AG20443 (cell line): ENCODE measurements at places on chromosomes 13 and 19.

- DNase-seq, result no peak
Observed at GRCh38 chr19:18605546-18606280, 886 bp downstream of the CRLF1 start.

DNA sequence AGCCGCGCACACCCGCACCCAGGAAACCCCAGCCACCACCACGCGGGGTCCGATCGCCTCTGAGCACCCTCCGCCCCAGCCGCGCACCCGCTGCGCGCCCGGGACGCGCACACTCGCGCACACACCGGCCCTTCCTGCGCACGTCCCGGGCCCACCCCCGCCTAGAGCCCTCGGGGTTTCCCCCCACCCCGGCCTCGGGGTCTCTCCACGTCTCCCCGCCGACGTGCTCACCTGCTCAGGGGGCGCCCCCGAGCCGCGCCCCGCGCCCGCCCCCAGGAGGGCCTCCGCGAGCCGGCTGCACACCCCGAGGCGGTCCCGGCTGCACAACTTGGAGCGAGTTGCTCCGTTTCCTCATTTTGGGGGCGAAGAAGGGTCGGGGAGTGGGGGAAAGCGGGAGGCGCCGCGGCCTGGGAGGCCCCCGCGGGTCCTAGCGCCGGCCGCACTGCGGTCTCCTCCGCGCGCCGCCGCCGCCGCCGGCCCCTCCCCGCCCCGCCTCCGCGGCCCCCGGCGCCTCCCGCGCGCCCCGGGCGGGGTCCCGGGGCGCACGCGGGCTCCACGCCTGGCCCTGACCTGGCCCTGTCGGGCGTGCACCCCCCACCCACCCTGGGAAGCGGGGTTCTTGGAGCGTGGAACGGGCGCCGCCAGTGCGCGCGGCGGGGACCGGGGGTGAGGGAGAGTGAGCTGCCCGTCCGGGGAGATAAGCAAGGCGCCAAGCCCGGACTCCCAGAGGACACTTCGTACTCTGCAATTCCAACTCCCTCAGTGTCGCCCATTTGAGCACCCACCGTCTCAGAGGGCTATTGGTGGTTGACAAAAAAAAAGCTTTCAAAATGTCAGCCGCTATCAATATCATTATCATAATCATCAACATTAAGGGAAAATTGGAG lies at the start of gene MATK:
MATK (minus strand) TSS at position 444 of the 887 bp plus-strand sequence. CDS start 1,246 bp downstream, outside the sequence.
- no peak for DNase-seq

DNA sequence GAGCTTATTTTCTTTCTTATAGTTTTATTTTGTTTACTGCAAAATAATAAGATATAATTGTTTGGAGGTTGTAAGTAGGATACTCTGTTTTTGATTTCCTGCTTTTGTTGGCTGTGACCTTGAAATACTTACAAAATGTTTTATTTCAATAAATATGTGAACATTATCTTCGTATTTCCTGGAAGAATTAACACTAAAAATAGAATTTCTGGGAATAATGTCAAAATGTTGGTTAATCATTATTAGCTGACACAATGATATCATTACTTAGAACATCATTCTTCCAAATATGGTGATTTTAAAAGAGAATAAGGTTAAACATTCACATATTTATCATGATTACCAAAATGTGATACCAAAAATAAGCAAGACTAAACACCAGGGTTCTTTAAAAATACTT lies 1148.6 kb upstream of the PRR20A start:
- no peak for DNase-seq

GRCh38 chr19:7733376-7733775 lies 1.5 kb upstream of the CLEC4G start:
- no peak for DNase-seq

DNA sequence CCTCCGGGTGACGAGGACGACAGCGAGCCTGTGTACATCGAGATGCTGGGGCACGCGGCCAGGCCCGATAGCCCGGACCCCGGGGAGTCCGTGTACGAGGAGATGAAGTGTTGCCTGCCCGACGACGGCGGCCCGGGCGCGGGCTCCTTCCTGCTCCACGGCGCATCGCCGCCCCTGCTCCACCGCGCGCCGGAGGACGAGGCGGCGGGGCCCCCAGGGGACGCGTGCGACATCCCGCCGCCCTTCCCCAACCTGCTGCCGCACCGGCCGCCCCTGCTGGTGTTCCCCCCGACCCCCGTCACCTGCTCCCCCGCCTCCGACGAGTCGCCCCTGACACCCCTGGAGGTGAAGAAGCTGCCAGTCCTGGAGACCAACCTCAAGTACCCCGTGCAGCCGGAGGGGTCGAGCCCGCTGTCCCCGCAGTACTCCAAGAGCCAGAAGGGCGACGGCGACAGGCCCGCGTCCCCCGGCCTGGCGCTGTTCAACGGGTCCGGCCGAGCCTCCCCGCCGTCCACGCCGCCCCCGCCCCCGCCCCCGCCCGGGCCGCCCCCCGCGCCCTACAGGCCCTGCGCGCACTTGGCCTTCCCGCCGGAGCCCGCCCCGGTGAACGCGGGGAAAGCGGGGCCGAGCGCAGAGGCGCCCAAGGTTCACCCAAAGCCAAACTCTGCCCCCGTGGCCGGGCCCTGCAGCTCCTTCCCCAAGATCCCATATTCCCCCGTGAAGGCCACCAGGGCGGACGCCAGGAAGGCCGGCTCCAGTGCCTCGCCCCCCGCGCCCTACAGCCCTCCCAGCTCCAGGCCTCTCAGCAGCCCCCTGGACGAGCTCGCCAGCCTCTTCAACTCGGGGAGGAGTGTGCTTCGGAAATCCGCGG lies 511.3 kb downstream of the MYO16 start:
- DNase-seq, result no peak

GRCh38 chr13:114035583-114036531 lies 62.0 kb upstream of the C13orf46 start:
- peak; percentile 50 for DNase-seq
